NCI-H1092 treated with DMSO at 0.1 percent for 48 hours (cell line): ENCODE measurements at places on chromosomes 4 and X.

- DNase-seq, result no peak
Measured at GRCh38 chr4:186855111-186855510, 131.5 kb upstream of the FAT1 start.

DNA sequence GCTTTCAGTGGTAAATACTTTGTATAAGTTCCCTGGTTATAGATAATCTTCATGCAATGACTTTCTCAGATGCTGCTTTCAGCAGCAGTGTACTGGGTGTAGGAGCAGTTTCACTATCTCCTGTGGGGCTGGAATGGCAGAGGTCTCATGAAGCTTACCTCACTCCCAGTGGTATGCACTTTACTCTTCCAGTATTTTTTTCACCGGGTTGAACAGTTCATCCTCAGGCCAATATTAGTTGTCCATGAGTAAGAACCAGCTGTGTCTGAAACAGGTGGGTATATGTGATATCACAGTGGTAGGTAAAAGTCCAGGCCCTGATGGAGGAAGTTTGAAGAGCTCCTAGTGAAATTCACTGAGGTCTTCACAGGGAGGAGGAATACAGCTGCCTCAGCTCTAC lies 351.5 kb upstream of the EMCN start:
- DNase-seq, result no peak

DNA sequence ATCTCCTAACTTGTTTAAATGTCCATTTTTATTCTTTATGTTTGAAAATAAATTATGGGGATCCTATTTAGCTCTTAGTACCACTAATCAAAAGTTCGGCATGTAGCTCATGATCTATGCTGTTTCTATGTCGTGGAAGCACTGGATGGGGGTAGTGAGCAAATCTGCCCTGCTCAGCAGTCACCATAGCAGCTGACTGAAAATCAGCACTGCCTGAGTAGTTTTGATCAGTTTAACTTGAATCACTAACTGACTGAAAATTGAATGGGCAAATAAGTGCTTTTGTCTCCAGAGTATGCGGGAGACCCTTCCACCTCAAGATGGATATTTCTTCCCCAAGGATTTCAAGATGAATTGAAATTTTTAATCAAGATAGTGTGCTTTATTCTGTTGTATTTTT lies 27.6 kb downstream of the NUDT6 start:
- DNase-seq, result no peak

GRCh38 chr4:89899854-89900253 lies 5.2 kb downstream of the MMRN1 start:
- no peak for DNase-seq

DNA sequence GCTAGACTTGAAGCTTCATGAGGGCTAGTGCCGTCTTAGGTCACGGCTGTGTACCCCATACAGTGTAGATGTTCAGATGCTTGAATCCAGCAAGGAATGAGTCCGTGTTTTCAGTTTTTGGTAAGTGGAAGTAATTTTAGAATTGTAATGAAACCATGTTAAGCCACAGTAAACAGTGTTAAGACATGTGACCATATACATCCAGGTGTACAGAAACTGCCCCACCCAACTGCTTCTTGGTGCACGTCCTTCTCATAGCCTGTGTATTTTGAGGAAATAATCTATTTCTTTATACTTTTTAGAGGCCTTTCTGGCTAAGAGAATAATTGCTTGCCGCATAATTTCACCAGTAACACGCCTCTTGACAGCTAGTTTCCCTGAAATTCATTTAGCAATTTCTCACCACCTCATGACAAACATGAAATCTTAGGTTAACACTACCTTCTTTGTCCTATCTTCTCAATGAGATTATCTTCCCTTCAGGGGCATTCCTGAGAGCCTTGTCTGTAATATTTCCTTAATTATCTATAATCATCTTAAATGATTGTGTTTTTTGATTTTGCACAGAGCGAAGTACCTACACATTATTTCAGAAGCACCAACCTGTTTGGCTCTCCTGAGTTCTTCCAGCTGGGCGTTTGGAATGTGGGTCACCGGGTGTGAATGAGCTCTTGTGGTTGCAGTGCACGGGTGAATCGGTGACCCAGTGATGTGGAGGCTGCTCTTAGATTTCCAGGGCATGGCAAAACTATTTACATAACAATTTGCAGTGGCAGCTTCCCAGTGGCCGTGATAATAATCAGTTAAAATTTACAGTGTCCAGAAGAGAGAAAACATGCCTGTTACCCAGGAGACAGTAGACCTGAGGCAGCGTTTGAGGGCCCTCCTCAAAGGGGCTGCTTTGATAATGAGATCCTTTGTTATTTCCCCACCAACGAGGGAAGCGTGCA lies 50.2 kb upstream of the TADA2B start:
- DNase-seq, result no peak

GRCh38 chrX:138127314-138127713 lies 561.4 kb downstream of the ZIC3 start:
- no peak for DNase-seq

DNA sequence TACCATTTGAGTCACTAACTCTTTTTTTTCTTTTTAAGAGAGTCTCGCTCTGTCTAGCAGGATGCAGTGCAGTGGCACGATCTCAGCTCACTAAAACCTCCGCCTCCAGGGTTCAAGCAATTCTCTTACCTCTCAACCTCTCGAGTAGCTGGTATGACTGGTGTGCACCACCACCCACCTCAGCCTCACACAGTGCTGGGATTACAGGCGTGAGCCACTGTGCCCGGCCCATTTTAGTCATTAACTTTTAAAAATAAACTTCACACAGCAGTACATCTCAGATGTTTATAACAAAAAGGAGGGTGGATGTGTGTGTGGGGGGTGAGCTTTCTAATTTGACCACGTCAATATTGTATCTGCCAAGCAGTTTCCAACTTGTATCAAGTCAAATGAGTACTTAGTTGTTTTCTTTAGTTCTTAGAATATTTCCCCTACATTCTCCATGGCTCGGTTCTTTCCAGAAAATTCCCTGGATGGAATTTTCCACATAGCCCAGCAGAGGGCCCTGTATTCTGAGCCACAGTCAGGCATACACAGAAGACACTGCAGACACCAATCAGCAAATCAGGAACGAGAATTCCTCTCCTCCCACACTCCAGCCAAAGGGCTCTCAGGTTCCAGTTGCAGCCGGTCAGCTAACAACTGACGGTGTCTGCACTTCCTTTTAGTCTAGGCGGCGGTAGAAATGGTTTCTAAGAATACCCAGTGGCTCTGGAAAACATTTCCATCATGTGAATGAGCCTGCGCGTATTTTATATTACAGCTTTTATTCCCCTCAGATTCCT lies 20.1 kb upstream of the ARAF start:
- DNase-seq, result peak; percentile 96
